ENCODE measurements at places on chromosomes 4 and X.

DNA sequence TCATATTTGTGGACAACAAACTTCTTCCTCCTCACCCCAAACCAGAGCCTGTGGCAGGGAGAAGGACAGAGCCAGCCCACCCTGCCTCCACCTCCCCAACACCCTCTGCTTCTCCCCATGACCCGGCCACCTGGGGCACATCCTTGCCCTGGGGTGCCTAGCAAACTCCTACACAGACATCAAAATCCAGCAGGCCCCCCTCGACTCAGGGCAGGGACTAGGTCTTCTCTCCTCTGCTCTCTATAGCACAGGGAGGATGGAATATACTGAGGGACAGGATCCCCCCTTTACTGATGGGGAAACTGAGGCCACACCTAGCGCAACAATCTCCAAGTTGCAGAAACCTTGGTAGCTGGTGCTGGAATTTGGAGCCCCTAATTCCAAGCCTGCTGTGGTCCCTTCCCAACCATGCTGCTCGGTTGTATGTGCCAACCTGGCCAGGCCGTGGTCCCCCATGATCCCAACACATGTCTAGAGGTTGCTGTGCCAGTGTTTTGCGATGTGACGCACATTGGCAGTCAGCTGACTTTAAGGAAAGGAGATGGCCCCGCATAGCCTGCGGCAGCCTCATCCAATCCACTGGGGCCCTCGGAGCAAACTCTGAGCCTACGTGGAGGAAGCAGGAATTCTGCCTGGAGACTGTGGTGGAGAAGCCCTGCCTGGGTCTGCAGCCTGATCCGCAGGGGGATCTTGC is 53.9 kb upstream of the ADRA2C start:
- no peak for DNase-seq

DNA sequence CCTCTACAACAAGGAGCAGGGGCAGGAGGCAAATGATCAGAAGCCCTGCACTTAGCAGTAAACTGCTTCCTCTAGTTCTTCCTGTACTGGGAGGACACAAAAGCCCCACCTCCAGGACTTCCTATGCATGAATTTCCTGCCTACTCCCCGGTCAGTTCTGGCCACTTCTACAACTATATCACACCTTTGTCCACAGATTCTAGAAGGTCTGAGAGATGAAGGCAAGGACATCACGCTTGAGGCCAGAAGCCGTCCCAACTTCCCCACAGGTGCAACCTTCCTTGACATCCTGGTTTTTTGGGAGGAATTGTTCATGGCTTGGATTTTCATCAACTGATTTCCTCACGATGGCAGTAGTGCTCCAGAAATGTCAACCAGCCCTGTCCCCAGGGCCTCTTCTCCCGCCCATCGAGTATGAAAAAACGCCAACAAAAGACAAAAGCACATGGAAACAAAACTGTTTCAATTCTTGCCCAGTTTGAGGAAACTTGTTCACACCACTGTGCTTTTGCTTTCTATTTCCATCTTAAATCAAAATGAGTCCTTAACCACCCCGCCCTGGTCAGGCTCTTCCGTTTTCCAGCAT is 206.5 kb upstream of the STK26 start:
- DNase-seq: peak; percentile 83

DNA sequence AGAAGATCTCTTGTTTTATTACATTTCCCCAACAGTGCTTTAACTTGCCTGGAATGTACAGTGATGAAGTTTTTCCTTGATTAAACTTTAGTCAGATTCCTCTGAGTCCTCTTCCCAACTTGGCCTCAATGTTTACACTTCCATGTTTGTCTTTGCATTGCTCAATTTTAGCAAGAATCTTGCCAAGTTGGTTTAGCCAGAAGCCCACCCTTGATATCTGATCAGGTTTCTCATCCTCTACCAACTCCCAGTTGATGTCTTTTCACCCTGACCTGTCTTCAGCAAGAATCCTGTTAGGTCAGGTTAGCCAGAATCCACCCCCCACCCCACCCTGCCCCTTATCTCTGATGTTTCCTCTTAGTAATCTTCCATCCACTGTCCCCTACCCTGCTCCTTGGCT is 120.9 kb downstream of the MBNL3 start:
- no peak for DNase-seq

DNA sequence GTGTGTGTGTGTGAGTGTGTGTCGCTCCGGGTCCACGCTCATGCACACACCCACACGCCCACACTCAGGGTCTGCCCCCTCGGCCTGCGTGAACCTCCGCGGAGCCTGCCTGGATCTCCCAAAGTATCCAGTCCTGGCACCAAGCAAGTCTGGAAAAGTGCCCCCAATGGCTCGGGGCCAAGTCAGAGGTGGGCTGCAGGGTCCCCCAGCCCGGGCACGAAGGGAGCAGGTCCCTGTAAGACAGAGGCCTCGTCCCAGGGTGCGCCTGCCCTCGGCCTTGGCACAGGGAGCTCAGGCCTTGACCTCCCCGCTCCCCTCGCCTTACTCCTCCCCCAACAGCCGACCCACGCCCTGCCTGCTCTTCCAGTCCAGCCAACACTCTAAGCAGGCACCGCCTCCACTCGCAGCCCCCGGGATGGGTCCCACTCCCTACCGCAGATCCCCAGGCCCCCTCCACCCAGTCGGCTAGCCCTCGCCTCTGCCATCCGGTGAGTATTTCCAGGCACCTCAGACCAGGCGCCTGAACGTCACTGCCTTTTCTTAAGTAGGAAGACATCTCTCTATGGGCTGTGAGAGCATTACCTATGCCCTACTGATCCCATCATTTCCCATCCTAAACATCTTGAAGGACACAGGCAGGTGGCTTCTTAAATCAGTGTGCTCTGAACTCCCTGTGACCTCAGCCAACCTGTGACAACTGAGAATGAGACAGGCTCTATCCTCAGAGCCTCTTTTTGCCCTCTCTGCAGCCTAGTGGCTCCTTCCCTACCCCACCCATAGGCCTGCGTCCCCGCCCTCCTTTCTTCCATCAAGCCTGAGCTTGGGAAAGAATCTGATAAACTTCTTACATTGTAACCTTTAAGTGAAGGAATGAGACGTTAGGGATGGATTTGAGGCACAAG is 704 bp downstream of the FAM114A1 start:
- DNase-seq: no peak

DNA sequence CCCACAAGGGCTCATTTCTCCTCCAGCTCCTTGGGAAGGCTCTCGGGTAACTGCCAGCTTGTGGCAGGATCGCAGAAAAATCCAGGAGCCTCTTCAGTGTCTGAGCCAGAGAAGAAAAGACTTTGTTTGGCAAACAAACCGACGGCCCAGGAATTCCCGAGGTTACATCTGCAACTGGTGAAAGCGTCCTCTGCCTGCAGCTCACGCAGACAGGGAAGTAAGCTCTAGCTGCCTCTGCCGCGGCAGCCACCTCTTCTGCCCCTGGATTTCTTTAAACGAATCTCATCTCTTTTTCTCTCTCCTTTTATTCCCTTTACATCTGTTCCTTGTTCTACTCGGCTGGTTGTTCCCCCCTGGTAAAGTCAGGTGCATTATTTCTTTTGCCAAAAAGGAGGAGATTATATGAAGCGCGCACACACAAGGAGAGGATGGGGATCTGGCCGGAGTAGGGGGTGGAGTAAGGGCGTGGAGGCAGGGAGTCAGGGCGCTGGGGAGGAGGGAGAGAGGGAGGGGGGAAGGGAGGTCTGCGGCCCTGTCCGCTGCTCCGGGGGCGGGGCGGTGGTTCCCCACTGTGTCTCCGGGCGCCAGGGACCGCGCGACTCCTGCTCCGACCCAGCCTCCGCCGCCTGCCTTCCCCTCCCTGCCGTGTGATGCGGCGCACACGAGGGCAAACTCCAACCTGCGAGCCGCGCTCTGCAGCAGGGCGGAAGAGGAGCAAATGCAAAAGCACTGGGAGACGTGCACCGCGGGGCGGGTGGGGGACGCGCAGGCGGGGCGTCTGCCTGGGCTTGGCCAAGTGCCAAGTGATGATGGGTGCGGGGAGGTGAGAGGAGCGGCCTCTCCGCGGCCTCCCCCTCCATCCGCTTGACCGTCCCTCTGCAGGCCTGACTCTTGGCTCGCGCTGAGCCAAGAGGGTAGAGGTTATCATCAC is at the start of gene DCHS2:
Gene DCHS2, minus strand, starts transcription at position 459 of the 931 bp plus-strand sequence. Its CDS starts 444 bp downstream, at position 15.
- no peak for DNase-seq

DNA sequence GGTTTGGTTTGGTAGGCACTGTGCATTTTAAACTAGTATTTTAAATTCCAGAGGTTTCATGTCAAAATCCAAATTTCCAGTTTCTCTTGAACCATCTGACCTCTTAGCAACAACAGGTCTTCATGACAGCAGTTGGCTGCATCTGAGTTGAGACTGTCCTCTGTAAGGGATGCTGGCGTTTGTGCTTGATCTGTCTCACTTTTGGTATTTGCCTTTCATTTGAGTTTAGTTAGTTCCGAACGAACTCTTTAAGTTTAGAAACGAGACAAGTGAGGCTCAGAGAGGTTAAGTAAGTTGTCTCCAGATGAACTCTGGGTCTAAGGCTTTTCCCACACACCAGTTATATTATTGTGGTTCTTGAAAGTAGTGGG is 29.1 kb downstream of the SPARCL1 start:
- DNase-seq: no peak

- DNase-seq: no peak
Observed at GRCh38 chrX:43865791-43866190, 16.5 kb downstream of the MAOB start.

DNA sequence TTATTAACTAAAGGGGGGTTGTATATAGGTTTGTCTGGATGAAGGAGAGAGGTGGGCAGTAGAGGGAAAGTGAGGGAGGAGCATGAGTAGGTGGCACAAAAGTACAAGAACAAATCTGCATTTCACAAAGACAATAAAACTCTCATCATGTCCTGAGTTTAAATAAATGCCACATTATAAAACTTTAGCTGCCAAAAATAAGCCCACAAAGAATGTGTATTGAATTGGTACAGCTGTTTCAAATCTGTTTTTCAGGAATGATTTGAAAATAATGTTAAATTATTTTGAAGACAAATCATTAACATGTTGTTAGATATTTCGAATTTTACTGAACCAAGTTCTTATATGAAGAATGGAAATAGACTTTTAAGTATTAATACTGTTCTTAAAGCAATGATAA is 5.8 kb downstream of the CNKSR2 start:
- DNase-seq: no peak

- DNase-seq: no peak
Observed at GRCh38 chr4:54318904-54319303, 89.8 kb downstream of the PDGFRA start.

DNA sequence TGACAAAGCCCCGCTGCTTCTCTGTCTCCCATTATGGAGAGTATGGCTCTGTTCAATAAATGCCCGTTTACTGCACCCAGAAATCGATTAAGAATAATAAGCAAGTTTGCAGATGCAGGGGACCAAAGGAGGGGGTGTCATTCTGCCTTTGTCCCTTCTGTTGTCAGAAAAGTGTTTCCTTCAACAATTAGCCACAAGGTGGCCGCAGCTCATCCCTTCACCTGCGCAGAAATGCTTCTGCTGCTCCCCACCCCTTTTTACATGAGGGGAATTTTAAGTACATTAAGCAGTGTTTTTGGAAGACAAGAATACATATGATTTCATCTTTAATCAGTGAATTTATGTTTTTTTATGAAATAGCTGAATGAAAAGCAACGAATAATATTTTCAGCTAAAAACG is 175.6 kb upstream of the ARX start:
- no peak for DNase-seq

GRCh38 chr4:99991741-99992140 is 41.7 kb upstream of the H2AZ1 start:
- DNase-seq: no peak

DNA sequence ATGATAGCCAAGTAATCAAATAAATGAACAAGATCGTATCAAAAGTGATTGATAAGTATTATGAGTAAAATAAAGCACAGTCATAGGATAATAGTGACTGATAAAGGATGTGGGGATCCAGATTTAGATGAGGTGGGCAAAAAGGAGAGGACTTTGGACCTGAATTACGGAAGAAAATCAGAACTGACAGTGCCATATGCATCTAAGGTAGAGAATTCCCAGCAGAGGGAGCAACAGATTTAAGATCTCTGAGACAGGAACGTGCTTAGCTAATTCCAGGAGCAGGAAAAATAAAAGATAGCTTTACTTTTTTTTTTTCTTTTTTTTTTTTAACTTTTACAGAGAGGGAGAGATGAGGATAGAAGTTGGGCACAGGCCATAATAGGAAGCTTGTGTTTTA is 189.9 kb downstream of the NWD2 start:
- no peak for DNase-seq

GRCh38 chrX:77938083-77938680 is 27.7 kb downstream of the ATP7A start:
- DNase-seq: no peak

DNA sequence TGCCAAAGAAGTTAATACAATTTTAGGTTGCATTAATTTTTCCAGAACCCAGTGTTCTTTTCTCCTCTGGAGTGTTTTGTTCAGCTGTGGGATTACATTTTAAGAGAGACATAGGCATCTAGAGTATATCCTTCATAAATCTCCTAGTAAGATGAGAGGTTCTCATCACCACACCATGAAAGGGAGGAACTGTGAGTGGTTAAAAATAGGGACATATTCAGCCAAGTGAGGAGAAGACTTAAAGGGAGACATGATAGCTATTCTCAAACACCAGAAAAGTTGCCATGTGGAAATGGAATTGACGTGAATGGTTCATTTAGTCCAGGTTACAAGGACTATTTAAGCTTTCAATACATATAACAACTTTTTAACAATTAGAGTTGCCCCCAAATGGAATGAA is 6.5 kb upstream of the MRPL1 start:
- DNase-seq: no peak

DNA sequence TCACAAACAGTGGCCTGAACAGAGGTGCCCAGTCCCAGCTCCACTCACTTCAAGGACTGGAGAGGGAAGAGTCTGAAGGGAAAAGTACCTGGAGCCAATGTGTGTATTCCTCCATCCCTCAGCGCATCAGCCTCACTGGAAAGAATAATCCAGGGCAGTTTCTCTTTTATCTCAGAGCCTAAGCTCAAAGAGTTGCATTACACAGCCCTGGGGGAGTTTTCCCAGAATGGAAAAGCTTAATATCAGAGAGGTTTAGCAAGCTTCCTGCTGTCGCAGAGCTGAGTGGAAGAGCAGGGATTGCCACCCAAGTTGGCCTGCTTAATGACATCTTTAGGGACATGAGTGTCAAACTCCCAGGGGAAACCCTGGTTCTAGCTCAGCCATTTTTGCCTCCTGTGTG is 80.4 kb upstream of the MSX1 start:
- DNase-seq: no peak

DNA sequence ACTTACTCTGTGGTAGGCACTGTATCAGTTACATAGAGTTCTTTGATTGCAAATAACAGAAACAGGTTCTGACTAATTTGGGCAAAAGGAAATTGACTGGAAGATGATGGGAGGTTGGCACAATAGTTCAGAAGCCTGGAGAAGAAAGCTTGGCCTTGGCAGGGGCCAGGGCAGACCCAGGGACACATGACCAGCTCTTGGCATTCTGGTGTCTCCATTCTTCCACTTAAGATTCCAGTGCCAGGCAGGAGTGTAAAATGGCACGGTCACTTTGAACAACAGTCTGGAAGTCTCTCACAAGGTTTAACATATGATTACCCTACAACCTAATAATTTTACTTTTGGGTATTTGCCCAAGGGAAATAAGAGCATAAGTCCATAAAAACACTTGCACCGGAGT is 175.9 kb downstream of the BCOR start:
- DNase-seq: no peak

DNA sequence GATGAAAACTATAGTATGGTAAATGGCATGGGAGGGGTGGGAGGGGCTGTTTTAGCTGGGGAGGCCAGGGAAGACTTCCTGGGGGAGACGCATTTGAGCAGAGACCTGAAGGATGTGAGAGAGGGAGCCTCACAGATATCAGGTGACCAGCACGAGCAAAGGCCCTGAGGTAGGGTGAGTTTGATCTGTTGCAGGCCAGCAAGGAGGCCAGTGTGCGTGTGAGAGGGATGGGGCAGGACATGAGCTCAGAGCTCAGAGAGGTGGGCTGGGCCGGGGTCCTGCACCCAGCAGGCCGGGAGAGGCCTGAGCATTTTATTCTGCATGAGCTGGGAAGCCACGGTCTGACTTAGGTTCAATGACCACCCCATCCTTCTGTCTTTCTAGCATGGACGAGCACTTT is 80.0 kb downstream of the PPP2R2C start:
- no peak for DNase-seq

Data from T-helper 2 cell (primary cell).